A549 (cell line): ENCODE measurements at places on chromosomes 3 and 15. TPM values are rescaled to one million over a fixed set of nuclear protein-coding genes. Genes with fewer than 3 reads are reported as not detected.

- no peak for DNase-seq
Measured at GRCh38 chr3:146464005-146464595, 5.3 kb downstream of the PLSCR2 start.

- no peak for DNase-seq
Measured at GRCh38 chr15:41994772-41995475, 22.6 kb upstream of the EHD4 start.

GRCh38 chr3:184357248-184358123 is 3.9 kb downstream of the CLCN2 start:
- no peak for DNase-seq

DNA sequence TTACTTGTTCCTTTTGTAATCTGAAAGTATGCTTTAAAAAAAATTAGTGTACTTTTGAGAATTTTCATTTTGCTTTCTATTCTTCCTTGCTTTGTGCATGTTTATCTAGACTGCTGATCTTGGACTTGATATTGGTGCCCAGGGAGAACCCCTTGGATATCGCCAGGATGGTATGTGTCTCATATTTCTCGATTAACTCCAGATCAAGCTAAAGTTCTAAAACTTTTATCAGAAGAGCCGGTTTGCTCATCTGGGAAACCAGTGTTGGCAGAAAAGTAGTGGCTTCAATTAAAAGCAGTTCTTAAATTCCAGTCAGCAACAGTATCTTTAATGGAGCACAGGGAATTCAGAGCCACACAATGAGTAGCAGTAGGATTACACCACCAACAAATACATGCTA is 38.6 kb downstream of the CTNNB1 start:
- no peak for DNase-seq

- no peak for DNase-seq
Measured at GRCh38 chr3:15291589-15292541, 40.5 kb downstream of the SH3BP5 start.

GRCh38 chr3:126665959-126666657 is 11.2 kb upstream of the TXNRD3 start:
- no peak for DNase-seq

GRCh38 chr3:19954676-19955075 is 7.8 kb downstream of the RAB5A start:
- no peak for DNase-seq

GRCh38 chr3:128397484-128397883 is 69.2 kb downstream of the DNAJB8 start:
- DNase-seq = no peak

DNA sequence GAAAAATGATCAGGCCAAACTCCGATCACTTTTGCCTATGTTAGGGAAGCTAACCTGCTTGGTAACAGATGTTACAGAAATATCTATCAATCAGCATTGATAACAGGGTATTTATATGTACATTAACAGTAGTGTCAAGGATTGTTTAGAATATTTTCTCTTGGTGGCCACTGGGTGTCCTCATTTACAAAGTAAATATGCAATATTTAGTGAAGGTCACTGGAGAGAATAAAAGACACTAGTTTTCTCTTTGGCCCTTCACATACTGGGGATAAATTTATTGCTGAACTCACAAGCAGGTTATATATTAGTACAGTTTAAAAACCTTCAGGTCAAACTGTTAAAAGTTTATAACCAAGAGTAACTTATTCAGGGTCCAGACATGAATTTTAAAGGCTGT is 69.0 kb downstream of the TIGIT start:
- peak; percentile 19 for DNase-seq

- DNase-seq = no peak
Measured at GRCh38 chr15:77507143-77507897, 86.6 kb downstream of the HMG20A start.

GRCh38 chr15:67839499-67839928 is 331 bp downstream of the RNU6-1 start:
- peak; percentile 94 for DNase-seq

- no peak for DNase-seq
Measured at GRCh38 chr15:78615151-78615589, 5.6 kb downstream of the CHRNA3 start.

GRCh38 chr3:181076558-181076957 is 87.0 kb upstream of the DNAJC19 start:
- DNase-seq = no peak

GRCh38 chr3:55434789-55435188 is 52.3 kb downstream of the WNT5A start:
- peak; percentile 18 for DNase-seq

DNA sequence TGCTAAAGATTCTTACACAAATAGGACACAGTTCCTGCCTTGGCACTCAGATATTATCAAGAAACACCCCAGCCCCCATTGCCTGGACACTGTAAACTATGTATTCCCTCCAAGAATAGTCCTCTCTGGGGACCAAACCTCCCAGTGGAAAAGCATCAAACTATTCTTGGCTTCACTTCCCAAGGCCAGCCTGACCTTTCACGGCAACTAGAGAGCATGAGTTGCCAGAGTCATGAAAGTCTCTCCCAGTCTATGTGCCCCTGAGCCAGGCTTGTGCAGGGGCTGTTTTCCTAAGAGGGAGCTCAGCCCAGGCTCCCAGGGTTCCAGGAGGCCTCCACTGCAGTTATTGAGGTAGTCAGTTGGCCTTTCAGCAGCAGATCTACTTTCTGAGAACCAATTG is 251.9 kb upstream of the TGFBR2 start:
- no peak for DNase-seq

DNA sequence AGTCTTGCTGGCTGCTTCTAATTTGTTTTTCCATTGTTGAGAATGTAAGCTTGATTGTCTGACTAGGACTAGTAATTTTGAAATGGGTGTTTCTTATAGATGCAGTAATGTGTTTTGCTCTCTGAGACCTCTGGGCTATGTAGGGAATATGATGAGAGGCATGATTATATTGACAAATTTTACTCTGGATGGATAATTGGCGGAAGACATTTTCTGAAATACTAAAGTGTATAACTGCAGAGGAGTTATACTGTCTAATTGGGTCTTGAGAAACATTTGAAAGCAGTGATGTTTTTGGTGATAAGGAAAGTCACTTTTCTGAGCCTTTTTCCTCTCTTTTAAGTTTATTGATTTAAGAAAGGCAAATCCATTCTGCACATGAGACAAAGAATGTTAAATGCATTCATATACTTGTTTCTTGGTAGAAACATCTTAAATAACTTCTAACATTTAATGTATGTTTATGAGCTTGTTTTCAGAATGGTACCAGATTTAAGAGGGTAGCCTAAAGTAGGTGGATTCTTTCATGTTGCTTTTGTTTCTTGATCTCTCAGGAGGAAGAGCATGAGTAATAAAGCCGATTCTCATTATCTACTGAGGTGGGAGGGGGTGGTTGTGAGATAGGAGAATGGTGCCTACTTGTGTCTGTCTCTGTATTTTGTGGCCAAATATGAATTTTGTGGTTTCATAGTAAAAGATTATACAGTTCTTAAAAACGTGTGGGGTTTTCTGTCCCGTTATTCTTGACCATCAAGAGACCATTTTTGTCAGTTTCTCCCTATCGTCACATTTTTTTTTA is 2.0 kb downstream of the ATP2C1 start:
- DNase-seq = no peak

DNA sequence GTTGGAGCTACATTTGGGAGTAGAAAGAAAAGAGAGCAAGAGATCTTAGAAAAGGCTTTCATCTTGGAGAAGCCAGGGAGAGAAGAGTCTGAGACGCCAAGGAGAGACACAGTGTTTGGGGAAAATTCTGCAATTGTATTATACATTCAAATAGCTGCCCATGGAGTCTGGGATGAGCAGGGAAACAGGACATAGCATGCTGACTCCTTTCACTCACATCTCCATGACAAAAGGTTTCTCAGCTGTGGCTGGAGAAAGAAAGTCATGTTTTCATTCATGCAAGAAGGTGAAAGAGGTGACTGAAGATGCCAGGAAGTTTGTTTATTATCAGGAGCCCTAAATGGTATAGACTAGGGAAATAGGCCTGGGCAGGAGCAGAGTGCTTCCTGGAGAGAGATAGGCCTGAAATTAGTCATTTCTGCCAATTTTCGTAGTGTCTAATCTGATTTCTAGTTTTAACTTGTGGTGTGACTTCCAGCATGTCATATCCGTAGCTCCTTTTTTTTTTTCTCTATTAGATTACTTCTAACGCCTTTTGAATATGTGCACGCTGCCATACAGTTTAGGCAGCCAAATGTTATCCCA is 34.1 kb downstream of the ACP3 start:
- no peak for DNase-seq

DNA sequence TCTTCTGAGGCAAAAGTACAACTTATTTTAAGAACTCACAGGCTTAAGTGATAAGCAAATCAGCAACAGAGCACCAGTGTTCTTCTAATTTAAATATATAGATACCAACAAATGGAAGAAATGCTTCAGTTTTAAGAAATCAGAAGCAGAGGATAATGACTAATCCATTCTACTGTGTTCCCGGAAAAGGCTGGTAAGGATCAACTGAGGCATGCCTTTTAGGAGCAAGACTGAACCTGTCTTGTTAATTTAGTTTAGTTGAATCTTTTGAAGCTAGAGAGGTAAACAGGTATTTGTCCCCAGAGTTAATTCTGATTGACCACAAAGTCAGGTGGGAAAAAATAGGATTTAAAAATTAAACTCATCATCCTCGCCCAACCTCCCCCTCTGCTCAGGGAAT is 51.8 kb downstream of the TAMM41 start:
- no peak for DNase-seq

DNA sequence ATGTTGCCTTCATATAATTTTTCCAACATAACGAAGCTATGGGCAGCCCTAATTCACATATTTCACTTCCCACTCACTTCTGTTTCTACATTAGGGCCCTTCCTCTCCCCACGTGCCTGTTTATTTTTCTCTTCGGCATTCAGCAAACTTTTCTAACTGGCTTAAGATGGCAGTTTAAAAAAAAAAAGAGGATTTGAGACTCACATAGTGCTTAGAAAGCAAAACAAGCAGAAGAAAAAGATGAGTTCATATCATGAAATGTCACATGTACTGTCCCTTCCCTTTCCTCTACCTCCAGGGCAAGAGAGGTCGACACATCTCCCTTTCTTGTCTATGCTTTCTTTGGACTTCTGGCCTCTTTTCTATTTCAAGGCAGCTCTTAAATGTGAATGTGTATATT is 30.6 kb downstream of the SLC49A4 start:
- no peak for DNase-seq

DNA sequence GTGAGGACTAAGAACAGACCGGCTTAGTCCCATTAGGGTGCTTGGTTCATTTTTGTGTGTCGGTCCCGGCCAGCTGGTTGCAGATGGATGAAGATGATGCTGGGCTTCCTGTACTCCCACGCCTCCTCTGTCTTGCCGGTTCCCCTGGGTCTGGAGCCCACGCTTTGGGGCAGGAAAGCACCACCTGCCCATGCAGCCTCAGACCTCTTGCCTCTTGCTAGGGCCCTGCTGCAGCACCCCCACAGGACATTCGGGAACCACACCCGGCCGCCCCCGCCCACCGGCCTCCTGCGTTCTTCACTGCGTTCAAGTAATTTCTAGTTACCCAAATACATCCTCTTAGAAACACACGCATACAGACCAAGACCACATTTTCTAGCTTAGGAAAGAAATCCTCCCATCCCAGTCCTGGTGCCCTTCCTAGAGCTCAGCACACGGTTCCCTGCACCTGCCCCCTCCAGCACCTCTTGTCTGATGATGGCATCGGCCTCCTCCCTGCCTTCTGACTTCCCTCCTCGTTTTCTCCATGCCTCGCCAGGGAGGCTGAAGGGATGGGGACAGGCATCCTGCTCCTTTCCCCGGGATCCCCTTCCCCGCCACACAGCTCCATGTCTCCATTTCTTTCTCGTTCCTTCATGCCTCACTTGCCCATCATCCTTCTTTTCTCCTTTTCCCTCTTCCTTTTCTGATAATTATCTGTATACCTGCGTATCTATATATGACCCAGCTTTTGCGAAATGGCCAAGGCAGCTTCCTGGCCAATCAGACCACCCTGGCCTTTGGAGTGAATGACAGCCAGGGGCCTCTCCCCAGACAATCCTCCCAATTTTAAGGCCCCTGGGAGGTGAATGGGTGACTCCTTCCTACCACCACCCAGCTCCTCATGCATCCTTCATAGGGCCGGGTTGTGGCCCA is 30.9 kb downstream of the FAM3D start:
- DNase-seq = no peak

GPR27 gene
- polyA plus RNA-seq = 1.6 to 1.7 TPM (median 1.7 TPM) in 3 replicates

IMPG2 gene
- 0.03 TPM in 3 replicates for polyA plus RNA-seq

VPS39 gene
- polyA plus RNA-seq = 16.7 to 19.5 TPM (median 18.3 TPM) in 3 replicates

GRAMD1C gene
- 0.32 to 0.84 TPM (median 0.70 TPM) in 3 replicates for polyA plus RNA-seq

TM4SF1 gene
- polyA plus RNA-seq = 739 to 828 TPM (median 767 TPM) in 3 replicates

PIERCE2 gene
- 3.3 to 4.8 TPM (median 4.3 TPM) in 3 replicates for polyA plus RNA-seq

FOXB1 gene
- not detected in 3 replicates for polyA plus RNA-seq

ZNF80 gene
- not detected in 3 replicates for polyA plus RNA-seq

NR2F2 gene
- polyA plus RNA-seq = 14.4 to 15.7 TPM (median 15.3 TPM) in 3 replicates

NR2E3 gene
- polyA plus RNA-seq = 0.13 to 0.28 TPM (median 0.17 TPM) in 3 replicates

SCN5A gene
- 0.09 to 0.16 TPM (median 0.13 TPM) in 3 replicates for polyA plus RNA-seq

CFAP92 gene
- not detected in 3 replicates for polyA plus RNA-seq

TLR9 gene
- polyA plus RNA-seq = not detected in 3 replicates

CATSPER2 gene
- 1.2 to 2.0 TPM (median 1.2 TPM) in 3 replicates for polyA plus RNA-seq
